A549 treated with dexamethasone at 1 μM for 4 hours (cell line): ENCODE measurements at places on chromosomes 2 and 18. TPM values are rescaled to one million over a fixed set of nuclear protein-coding genes. Genes with fewer than 3 reads are reported as not detected.

SLC4A3 gene
- 1.9 to 4.0 TPM (median 2.9 TPM) in 5 replicates for total RNA-seq

DIPK1C gene
- total RNA-seq, result 0.02 TPM in 1 of 5 replicates, not detected in the others

MOCOS gene
- total RNA-seq, result 2.7 to 4.9 TPM (median 3.6 TPM) in 5 replicates

SPEG gene
- 7.0 to 12.6 TPM (median 9.4 TPM) in 5 replicates for total RNA-seq

ZBTB14 gene
- 6.9 to 8.2 TPM (median 7.6 TPM) in 5 replicates for total RNA-seq

FLACC1 gene
- 0.20 to 0.64 TPM (median 0.22 TPM) in 4 of 5 replicates, not detected in the other for total RNA-seq

PROKR1 gene
- 0.01 to 0.05 TPM (median 0.04 TPM) in 3 of 5 replicates, not detected in the others for total RNA-seq

UGT1A3 gene
- 0.06 to 0.18 TPM (median 0.11 TPM) in 3 of 5 replicates, not detected in the others for total RNA-seq

RAB6C gene
- total RNA-seq, result not detected in 5 replicates

GKN1 gene
- 0.24 to 0.56 TPM (median 0.41 TPM) in 5 replicates for total RNA-seq

KHK gene
- 7.6 to 9.1 TPM (median 8.3 TPM) in 5 replicates for total RNA-seq

GAD1 gene
- 0.13 to 0.47 TPM (median 0.32 TPM) in 5 replicates for total RNA-seq

RIT2 gene
- total RNA-seq, result not detected in 5 replicates

MAL gene
- total RNA-seq, result 0.11 to 0.32 TPM (median 0.24 TPM) in 4 of 5 replicates, not detected in the other

CYP26B1 gene
- total RNA-seq, result 9.1 to 17.2 TPM (median 14.4 TPM) in 5 replicates

SMAD2 gene
- 58.3 to 71.3 TPM (median 67.9 TPM) in 5 replicates for total RNA-seq
